ENCODE measurements at places on chromosomes 4 and X.

DNA sequence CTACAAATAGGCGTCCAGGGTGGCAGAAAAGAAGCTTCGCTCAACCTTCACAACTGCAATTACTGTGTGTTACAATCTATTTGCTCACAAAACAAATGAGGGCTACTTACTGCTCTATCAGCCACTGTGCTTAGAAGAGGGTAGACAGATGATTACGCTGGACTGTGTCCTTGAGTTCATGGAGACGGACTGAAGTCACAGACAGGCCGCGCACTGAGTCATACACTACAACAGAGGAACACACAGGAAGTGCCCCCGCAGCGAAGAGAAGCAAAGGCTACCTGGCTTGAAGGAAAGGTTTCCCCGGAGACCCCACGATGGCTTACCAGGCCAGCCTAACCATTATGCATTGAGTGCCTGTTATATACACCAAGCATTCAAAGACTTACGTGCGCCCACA lies 25.6 kb downstream of the FAT1 start:
- no peak overlapping the region for H3K4me3 ChIP-seq
- no peaks in the 10 kb centered on the region for H3K4me1 ChIP-seq
- H3K27me3 ChIP-seq, result no peaks in the 10 kb centered on the region
- H3K36me3 ChIP-seq, result no peaks in the 10 kb centered on the region

- no peaks in the 10 kb centered on the region for H3K27me3 ChIP-seq
- no peaks in the 10 kb centered on the region for H3K36me3 ChIP-seq
- DNase-seq, result no peak
- H3K27ac ChIP-seq, result no peak overlapping the region
- no peaks in the 10 kb centered on the region for H3K4me1 ChIP-seq
- no peak overlapping the region for H3K4me3 ChIP-seq
These were observed 28.9 kb upstream of the TLL1 start for GRCh38 chr4:165844161-165844560.

DNA sequence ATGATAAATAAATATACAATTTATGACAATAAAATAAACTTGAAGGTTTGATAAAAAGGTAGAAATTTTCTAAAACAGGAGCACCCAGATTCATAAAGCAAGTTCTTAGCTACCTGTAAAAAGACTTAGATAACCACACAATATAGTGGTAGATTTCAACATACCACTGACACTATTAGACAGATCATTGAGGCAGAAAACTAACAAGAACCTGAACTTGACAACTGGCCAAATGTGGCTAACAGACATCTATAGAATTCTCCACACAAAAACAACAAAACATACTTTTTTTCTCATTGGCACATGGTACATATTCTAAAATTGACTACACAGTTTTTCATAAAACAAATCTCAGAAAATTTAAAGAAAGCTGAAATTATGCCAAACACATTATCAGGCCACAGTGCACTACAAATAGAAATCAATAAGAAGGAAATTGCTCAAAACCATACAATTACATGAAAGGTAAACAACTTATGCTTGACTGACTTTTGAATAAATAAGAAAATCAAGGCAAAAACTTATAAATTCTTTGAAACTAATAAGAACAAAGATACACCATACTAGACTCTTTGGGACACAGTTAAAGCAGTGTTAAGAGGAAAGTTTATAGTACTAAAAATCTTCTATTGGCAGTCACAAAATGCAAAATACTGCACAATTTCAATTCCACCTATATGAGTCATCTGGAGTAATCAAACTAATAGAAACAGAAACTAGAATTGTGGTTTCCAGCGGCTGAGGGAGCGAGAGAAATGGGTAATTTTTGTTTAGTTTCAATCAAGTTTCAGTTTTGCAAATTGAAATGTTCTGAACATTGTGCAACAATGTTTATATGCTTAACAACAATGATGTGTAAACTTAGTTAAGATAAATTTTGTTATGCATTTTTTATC lies 925.6 kb downstream of the SH3BGRL start:
- DNase-seq, result no peak
- no peaks in the 10 kb centered on the region for H3K36me3 ChIP-seq
- H3K27me3 ChIP-seq, result no peaks in the 10 kb centered on the region
- H3K4me1 ChIP-seq, result no peaks in the 10 kb centered on the region

- H3K27me3 ChIP-seq, result no peaks in the 10 kb centered on the region
- H3K27ac ChIP-seq, result no peak overlapping the region
- no peaks in the 10 kb centered on the region for H3K36me3 ChIP-seq
- no peak for DNase-seq
- H3K4me1 ChIP-seq, result no peaks in the 10 kb centered on the region
These were observed 41.7 kb downstream of the ATP11C start for GRCh38 chrX:139890991-139891700.

DNA sequence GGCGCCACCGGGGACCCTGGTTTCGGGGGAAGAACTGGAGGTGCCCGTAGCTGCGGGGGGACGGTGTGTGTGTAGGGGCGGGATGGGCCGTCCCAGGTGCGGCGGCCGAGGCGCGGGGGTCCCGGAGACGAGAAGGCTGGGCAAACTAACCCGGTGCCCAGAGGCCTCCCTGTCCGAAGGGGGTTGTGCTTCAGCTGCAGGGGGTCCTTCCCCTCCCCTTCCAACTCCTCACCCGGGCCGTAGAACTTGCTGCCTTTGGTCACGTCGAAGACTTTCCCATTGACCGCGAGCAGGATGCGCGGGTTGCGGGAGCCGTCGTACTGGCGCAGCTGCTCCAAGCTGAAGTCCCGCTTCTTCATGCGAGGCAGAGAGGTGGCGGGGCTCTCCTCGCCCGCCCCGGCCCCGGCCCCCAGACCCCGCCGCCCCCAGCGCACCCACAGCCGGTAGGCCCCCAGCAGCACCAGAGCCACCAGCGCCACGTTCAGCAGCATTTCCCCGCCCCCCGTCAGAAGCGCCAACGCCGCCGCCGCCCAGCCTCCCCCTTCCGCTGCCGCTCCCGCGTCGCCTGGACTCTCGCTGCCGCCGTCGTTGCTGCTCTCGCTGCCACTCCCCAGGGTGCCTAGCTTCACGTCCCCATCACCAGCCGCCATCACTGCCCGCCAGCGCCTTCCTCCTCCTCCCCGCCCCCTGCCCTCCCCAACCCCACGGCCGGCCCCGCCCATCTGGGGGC lies at the start of gene PGRMC2:
PGRMC2 (minus strand) TSS at position 673 of the 730 bp plus-strand sequence; CDS start at position 650, 23 bp downstream.
- peaks cover 25% of the 10 kb centered on the region for H3K4me1 ChIP-seq
- H3K27me3 ChIP-seq, result no peaks in the 10 kb centered on the region
- DNase-seq, result no peak
- no peaks in the 10 kb centered on the region for H3K36me3 ChIP-seq
- H3K4me3 ChIP-seq, result peak within 1 kb of the TSS; percentile 69

- no peak overlapping the region for H3K27ac ChIP-seq
- H3K36me3 ChIP-seq, result no peaks in the 10 kb centered on the region
- DNase-seq, result no peak
- H3K27me3 ChIP-seq, result no peaks in the 10 kb centered on the region
These were observed 25.8 kb downstream of the DOCK11 start for GRCh38 chrX:118521435-118521834.

- no peaks in the 10 kb centered on the region for H3K4me1 ChIP-seq
- DNase-seq, result no peak
- H3K36me3 ChIP-seq, result no peaks in the 10 kb centered on the region
- H3K4me3 ChIP-seq, result no peak overlapping the region
- no peak overlapping the region for H3K27ac ChIP-seq
These were observed 108.4 kb downstream of the LINC00632 start for GRCh38 chrX:140817943-140818342.

DNA sequence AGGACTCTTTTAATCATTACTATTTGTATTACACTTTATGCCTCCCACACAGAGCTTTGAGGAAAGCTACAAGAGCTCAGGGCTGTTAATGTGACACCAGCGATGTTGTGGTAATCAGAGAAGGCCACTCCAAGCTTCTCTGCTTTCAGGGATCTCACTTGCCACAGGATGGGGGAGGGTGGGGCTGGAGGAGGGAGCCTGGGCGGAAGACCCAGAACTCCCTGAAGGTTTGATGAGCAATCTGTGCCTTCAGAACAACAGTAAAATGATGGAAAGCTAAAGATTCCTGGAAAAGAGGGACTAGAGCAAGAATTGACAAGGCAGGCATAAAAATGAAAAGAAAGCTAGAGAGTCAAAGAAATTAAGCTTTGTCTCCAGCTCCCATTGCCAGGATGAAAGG lies 75.6 kb downstream of the MAML3 start:
- no peak overlapping the region for H3K27ac ChIP-seq
- H3K4me3 ChIP-seq, result no peak overlapping the region
- no peaks in the 10 kb centered on the region for H3K27me3 ChIP-seq

- DNase-seq, result no peak
- no peak overlapping the region for H3K27ac ChIP-seq
- H3K36me3 ChIP-seq, result no peaks in the 10 kb centered on the region
- peaks cover 40% of the 10 kb centered on the region for H3K27me3 ChIP-seq
- H3K4me3 ChIP-seq, result no peak overlapping the region
These were observed 2.5 kb upstream of the GABRA2 start for GRCh38 chr4:46392421-46392820.

GRCh38 chr4:78720994-78721677 lies 55.0 kb upstream of the BMP2K start:
- no peak for DNase-seq
- H3K27ac ChIP-seq, result no peak overlapping the region
- no peaks in the 10 kb centered on the region for H3K27me3 ChIP-seq
- no peak overlapping the region for H3K4me3 ChIP-seq

DNA sequence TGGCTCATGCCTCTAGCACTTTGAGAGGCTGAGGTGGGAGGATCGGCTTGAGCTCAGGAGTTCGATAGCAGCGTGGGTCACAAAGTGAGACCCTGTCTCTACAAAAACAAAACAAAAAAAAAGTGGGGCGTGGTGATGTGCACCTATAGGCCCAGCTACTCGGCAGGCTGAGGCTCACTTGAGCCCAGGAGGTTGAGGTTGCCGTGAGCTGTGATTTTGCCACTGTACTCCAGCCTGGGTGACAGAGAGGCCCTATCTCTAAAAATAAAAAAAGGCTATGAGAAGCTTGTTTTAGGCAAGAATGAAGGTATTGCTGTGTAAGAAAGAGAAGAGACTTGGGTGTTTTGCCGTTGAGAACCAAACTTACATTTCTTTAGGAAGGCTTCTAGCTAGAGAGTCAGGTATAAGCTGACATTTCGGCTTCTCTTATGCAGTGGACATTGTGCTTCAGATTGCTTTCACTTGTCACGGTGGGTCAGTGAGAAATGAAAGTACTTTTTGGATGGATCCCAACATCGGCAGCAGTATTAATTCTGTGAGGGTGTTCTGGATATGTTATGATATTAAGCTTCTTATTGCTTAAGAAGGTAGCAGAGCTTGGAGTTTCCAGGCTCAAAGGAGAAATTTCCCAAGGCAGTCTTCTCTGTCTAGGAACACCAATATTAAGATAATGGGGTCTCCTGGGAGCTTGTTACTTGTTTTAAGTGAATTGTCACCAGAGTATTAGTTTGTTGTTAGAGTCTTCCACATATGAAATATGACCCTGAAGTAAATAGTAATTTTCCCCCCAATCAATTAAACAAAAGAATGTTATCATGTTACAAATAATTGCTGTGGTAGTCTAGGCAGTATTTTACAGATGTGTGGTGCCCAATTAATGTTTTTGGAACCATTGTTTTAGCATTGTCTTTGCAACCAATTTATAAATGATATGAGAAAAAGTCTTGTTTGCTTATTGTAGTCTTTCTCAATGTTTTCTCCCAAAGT lies 17.6 kb downstream of the TMEM131L start:
- no peak for DNase-seq
- H3K27ac ChIP-seq, result no peak overlapping the region
- no peak overlapping the region for H3K4me3 ChIP-seq
- H3K27me3 ChIP-seq, result no peaks in the 10 kb centered on the region

- no peak for DNase-seq
- H3K27ac ChIP-seq, result no peak overlapping the region
- H3K36me3 ChIP-seq, result peaks cover 43% of the 10 kb centered on the region
- no peaks in the 10 kb centered on the region for H3K4me1 ChIP-seq
- no peaks in the 10 kb centered on the region for H3K27me3 ChIP-seq
These were observed 69.7 kb downstream of the ARAP2 start for GRCh38 chr4:36174570-36174969.

DNA sequence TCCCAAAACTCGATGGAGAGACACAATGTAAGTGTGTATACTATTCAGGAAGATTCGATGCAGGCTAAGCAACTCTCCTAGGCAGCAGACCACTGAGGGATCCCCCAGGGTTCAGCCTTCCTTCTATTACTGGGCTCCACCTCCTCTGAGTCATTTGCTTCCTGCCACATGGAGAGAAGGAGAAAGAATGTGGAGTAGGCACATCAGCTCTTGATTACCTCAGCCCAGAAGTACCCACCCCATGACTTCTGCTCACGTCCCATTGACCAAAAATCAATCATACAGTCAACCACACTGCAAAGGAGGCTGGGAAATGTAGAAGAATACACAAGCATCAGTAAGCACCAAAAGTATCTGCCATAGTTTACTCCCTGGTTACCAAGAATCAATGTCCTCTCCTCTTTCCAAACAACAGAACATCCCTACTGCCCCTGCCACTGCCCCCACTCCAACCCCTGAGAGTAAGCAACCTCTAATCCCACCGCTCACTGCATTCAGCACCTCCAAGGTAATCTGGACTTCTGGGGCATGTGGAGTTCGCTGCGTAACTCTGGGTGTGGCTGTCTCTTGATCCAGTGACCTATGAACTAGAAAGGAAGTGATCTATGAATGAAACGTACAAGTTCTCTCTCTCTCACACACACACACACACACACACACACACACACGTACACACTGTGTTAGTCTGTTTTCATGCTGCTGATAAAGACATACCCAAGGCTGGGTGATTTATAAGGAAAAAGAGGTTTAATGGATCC lies 91.2 kb upstream of the C1QTNF7 start:
- no peak for DNase-seq
- H3K27me3 ChIP-seq, result no peaks in the 10 kb centered on the region
- H3K4me1 ChIP-seq, result no peaks in the 10 kb centered on the region
- H3K4me3 ChIP-seq, result no peak overlapping the region
- no peaks in the 10 kb centered on the region for H3K36me3 ChIP-seq
- H3K27ac ChIP-seq, result no peak overlapping the region

GRCh38 chrX:149510386-149510785 lies 5.3 kb upstream of the IDS start:
- H3K36me3 ChIP-seq, result no peaks in the 10 kb centered on the region
- DNase-seq, result no peak
- peaks cover 31% of the 10 kb centered on the region for H3K4me1 ChIP-seq
- no peaks in the 10 kb centered on the region for H3K27me3 ChIP-seq

DNA sequence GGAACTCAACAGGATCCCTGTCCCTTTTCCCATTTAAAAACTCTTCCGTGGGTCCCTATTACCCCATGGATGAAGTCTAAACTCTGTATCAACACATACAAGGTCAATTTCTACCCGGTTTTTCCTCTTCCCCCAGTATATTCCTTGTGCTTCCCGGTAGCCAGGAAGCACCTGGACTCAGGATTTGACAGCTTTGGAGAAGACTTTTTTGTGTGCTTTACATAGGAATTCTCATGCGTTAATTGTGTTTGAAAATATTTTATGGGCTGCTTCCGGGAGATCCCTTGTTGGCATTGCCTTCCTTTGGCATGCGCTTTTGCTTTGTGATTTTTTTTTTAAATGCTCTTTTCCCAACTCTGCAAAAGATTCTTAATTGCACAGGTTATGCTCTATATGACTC lies 7.2 kb downstream of the SMS start:
- H3K36me3 ChIP-seq, result no peaks in the 10 kb centered on the region
- H3K27ac ChIP-seq, result no peak overlapping the region
- no peaks in the 10 kb centered on the region for H3K27me3 ChIP-seq
- H3K4me3 ChIP-seq, result no peak overlapping the region
- peaks cover 19% of the 10 kb centered on the region for H3K4me1 ChIP-seq
- no peak for DNase-seq
